ENCODE measurements at places on chromosomes 5 and 9.

- no peak for DNase-seq
These were observed 37.9 kb downstream of the FBXO38 start for GRCh38 chr5:148421661-148422060.

GRCh38 chr5:26009742-26010141, 1028.6 kb downstream of the CDH9 start:
- peak; percentile 52 for DNase-seq

GRCh38 chr5:60354311-60354710, 345.7 kb downstream of the DEPDC1B start:
- no peak for DNase-seq

- no peak for DNase-seq
These were observed 9.3 kb downstream of the SLC46A2 start for GRCh38 chr9:112881331-112881730.

GRCh38 chr9:97786341-97786740, 66.7 kb upstream of the FOXE1 start:
- DNase-seq: no peak

DNA sequence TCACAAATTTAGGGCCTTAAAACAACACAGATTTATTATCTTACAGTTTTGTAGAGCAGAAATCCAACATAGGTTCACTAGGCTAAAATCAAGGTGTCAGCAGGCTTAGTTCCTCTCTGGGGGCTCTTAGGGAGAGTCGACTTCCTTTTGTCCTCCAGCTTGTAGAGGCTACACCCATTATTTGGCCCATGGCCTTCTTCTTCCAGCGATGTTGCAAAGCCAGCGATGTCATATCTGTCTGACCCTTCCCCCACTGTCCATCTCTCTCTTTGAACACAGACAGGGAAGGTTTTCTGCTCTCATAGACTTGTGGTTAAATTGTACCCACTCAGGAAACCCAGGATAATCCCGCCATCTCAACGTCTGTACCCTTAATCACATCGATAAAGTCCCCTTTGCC, 60.3 kb upstream of the SHB start:
- DNase-seq: no peak

DNA sequence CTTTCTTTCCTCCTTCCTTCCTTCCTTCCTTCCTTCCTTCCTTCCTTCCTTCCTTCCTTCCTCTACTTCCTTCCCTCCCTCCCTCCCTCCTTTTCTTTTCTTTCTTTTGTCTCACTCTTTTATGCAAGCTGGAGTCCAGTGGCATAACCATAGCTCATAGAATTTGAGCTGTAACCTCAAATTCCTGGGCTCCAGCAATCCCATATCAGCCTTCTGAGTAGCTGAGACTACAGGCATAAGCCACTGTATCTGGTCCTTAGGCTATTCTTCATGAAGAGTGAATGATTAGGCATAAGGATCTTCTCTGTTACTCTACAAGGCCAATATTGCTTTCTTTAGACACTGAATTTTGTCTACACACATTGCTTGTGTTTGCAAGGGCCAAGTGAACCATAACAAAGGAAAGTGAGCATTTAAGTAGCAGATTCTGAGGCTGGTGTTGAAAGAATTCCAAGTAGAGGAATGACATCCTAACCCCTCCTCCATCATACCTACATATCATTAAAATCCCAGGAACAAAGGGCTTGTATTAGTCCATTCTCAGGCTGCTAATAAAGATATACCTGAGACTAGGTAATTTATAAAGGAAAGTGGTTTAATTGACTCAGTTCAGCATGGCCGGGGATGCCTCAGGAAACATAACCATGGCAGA, 293.2 kb downstream of the HCN1 start:
- DNase-seq: no peak

GRCh38 chr5:74950836-74951515, 84.8 kb upstream of the FAM169A start:
- no peak for DNase-seq

- no peak for DNase-seq
These were observed 416.7 kb upstream of the TYRP1 start for GRCh38 chr9:12276505-12276904.

GRCh38 chr9:14170973-14171596, 142.9 kb downstream of the NFIB start:
- DNase-seq: no peak

DNA sequence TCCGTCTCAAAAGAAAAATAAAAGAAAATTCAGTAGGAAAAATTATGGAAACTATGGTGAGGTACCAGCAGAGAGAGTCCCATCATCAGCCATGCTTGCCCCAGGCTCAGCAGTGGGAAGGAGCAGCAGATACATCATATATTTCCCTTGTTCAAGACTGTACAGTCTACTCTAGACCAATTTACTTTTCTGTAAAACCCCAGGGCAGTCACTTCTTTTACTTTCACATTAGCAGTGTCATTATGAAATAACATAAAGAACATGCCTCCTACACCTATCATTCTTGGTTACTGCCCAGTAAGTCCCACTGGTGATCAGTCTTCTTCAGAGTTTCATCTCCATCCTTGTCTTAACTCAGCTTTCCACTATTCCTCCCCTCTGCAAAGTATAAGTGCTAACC, 1145.0 kb downstream of the MAT2B start:
- no peak for DNase-seq

DNA sequence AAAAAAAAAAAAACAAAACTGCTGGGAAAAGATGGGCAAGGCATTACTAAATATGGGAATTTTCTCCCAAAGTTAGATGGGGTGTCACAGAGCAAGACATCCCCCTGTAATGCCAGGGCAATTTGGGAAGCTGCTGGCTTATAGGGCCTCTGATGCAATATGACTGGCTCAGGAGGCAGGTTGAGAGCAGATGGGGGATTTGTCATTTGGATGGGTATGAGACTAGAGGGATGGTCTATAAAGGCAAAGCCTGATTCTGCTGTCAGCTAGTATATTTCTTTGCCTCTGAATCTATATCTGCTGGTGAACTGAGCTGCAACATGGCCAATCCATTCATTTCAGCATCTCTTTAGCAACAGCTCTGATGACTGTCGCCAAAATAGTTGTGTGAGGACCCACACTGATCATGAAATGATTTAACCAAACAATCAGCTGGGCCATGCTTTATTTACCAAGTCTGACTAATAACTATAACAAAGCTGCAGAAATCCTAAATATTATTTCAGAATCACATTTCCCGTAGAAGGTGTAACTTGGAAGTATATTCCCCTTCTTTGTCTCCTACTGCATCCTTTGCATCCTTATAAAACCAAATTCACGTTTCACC, 455.1 kb upstream of the ZNF608 start:
- no peak for DNase-seq

- DNase-seq: no peak
These were observed 121.4 kb downstream of the ASTN2 start for GRCh38 chr9:117293206-117294114.

DNA sequence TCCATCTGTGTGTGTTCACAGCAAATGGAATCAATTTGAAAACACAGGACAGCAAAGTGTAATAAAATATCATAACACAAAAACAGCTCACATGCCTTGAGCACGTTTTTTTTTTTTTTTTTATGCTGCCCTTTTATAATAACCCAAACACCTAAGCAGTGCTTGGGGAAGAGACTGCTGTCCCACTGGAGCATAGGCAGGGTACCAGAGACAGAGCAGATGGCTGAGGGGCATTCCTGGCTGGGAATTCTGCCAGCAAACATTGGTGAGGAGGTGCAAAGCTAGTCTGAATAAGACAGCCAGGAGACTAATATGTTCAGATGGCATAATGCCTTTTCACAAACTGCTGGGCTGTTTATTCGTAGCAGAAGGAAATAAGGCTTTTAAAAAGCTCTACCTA, 58.1 kb upstream of the SV2C start:
- no peak for DNase-seq

GRCh38 chr9:17433526-17433925, 145.3 kb upstream of the SH3GL2 start:
- DNase-seq: no peak

- peak; percentile 87 for DNase-seq
These were observed 9.7 kb upstream of the SLC25A51 start for GRCh38 chr9:37913480-37914153.

- no peak for DNase-seq
These were observed 18.7 kb downstream of the NOTCH1 start for GRCh38 chr9:136527131-136527530.

DNA sequence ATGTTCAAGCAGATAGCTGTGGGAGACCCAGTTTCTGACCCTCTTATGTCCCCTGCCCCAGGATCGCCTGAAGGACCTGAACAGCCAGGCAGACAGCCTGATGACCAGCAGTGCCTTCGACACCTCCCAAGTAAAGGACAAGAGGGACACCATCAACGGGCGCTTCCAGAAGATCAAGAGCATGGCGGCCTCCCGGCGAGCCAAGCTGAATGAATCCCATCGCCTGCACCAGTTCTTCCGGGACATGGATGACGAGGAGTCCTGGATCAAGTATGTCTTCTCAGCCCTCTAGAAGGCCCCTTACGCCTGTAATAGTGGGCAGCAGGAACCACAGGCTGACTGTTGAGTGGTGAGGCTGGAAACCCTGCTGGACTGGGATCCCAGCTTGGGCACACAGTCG, 41.1 kb downstream of the DYNC2I2 start:
- no peak for DNase-seq

DNA sequence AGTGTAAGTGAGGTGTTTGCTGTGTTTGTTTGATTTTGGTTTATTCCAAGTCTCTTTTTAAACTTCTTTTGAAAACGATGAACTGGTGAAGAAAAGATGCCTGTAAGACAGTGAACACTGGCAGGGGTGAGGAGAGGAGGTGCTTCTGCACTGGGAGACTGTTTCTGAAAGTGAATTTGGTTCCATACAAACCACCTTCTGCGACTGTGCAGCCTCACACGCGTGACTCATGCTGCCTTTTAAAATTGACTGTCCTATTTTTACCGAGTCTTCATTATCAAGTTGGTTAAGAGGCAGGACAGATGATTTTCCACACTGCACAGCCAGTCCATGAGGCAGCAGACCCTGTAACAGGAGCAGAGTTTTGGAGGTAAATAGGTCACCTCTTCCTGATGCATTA, 340.6 kb downstream of the MTRR start:
- no peak for DNase-seq

Measured in iPS DF 6.9 (cell line).